Stimulated activated CD4-positive, alpha-beta T cell treated with anti-CD3 and anti-CD28 coated beads, TNF-alpha, amount 100 ng/mL, for 24 hours (primary cell): ENCODE measurements at places on chromosomes 3 and 15.
A peak's percentile ranks its signal among the peaks of the same experiment; 100 is the strongest.

DNA sequence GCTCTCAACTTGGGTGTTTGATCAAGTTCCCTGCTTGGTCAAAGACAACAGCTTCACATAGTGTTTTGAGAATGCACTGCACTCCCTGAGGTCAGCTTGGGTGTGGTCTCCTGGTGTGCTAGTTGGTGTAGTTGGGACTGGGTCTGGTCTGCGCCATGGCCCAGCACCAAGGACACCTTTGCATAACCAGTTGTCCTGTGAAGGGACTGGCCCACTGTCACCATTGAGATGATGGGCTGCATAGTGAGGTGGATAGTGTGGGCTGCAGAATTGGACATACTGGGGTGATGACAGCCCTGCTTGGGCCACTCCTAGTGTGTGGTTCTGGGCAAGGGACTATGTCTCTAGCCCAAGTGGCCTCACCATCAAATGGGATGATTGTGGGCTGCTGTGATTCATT, 9.5 kb downstream of the RPSA start:
- DNase-seq = no peak

DNA sequence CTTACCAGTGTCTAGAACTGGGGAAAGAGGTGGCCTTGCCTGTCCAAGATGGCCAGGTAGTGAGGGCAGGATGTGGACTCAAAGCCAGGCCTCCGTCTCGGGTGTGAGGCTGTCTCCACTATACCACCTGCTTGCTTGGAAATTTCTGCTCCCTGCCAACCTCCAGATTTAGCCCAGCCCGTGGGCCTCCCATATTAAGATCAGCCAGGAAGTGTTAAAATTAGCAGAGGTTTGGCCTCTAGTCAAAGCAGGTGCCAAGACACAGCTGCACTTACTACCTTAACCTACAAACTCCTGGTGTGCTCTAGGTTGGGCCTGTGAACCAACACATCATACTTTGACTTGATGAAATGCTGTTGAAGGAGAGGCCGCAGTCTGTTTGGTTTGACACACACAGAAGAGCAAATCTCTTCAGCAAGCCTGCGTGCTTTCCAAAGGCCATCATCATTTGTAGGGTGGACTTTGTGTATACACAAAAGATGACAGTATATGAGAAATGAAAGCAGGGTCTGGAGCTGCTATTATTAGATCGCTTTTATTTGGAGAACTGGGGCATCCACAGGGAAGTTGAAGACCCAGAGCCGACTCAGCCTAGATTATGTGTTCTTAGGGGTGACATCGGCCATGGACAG, 206.5 kb downstream of the XXYLT1 start:
- no peak for DNase-seq

GRCh38 chr15:81294516-81294880, 29.4 kb downstream of the STARD5 start:
- DNase-seq = no peak

DNA sequence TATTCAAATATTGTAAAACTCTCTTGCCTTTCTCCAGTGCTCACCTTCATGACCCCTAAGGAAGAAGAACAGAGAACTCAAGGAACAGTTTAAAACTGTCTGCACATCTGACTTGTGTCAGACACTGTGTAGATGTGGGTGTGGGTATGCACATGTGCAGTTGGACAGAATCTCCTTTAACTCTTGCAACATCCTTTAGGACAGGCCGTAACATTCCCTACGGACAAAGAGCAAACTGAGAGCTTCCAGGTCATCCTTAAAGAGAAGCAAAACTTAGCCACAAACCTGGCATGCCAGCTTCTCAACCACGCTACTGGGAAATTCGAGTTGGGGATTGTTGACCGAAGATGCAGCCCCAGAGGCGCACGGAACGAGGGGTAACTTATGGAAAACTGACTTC, 4.1 kb upstream of the SFMBT1 start:
- DNase-seq = no peak

GRCh38 chr3:44661189-44661588, 12.7 kb downstream of the ZNF35 start:
- DNase-seq = no peak

DNA sequence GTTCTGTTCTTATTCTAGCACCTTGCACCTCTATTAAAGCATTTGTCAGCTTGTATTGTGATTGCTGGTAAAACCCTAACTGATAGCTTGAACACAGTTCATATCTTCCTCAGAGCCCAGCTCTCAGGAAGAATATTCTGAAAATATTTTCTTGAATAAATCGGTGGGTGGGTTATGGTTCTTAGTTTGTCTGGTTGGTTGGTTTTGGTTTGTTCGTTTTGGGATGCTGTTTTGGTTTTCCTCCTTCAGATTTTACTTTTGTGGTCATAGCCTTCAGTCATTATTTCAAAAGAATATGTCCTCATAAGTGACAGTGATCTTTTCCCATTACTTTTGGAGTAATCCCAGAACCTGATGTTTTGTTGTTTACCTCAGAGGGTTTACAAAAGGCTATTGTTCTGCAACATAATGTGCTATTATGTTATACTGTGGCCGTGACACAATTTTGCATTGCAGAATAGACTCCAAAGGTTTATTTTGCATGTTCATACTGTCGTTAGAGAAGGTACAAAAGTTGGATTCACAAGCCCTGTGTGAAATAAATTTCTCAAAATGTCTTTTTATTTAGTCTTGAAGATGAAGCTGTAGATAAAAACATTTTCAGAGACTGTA, 2.7 kb upstream of the TMEM87A start:
- DNase-seq = no peak

- no peak for DNase-seq
These were observed 1.7 kb downstream of the NR2C2 start for GRCh38 chr3:14949126-14949525.

- DNase-seq = no peak
These were observed 35.2 kb downstream of the NCEH1 start for GRCh38 chr3:172675441-172676193.

DNA sequence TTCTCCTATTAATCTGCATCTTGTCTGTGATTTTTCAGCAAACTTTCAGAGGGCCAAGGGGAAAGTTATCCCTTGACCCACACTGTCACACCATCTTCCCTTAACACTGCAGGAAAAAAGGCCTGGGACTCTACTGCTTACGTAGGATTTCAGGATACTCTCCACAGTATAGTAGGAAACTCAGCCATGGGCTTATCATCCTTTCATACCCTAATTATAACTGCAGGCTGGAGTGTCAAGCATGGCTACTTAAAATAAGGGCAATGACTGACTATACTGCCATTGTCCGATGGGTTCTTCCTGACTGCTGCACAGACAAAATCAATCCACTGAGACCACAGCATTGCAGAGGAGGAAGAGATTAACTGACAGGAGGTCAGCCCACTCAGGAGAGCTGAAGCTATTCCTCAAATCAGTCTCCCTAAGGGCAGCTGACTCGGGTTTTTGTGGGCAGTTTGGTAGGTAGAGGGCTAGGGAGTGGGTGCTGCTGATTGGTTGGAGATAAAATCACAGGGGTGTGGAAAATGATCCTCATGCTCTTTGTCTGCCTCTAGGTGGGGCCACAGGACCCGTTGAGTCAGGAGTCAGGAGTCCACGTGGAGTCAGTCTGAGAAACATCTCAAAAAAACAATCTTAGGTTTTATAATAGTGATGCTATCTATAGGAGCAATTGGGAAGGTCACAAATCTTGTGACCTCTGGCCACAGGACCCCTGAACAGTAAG, 118.2 kb upstream of the STRIT1 start:
- no peak for DNase-seq

DNA sequence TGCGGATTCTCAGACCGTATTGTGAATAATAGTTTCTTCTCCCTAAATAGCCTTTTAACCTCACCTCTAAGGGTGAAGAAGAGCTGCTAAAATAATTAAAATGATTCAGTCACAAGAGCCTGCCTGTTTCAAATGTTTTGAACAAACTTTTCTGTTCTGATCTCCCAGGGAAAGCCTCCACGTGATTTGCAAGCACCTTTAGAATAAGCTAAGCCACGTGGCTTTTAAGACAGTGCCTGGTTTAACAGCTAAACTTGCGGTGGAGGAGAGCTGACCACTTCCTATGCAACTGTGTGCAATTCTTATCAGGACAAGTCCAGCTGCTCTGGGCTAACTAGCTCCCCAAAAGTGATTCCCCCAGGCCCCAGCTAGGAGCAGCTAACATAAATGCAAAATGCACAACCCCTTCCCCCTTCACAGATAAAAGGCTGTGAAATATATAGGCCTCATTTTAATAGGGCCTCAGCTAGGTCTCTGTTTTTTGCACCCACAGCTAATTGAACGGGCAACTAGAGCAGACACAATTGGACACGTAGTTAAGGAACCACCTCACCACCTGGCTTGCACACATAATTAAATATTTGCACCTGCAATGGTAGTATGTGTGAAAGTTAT, 401.2 kb upstream of the NR2F2 start:
- no peak for DNase-seq

GRCh38 chr3:66839508-66839907, 158.6 kb upstream of the KBTBD8 start:
- DNase-seq = no peak

DNA sequence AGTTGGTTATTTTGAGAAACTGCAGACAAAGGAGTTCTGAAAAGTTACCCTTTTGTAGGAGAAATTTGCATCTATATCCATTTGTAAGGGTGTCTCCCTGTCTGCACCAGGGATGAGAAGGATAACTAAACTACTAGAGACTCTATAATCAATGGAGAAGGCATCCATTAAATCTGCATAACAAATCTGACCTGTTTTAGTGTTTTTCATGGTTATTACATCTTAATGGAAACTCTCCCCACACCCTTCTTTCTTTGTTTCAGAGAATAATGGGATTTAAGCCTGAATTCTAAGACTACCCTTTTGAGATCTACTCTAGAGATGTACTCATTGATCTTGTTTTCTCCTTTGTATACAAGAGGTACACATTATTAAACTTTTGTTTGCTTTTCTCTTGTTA, 82.0 kb upstream of the DAZL start:
- no peak for DNase-seq

DNA sequence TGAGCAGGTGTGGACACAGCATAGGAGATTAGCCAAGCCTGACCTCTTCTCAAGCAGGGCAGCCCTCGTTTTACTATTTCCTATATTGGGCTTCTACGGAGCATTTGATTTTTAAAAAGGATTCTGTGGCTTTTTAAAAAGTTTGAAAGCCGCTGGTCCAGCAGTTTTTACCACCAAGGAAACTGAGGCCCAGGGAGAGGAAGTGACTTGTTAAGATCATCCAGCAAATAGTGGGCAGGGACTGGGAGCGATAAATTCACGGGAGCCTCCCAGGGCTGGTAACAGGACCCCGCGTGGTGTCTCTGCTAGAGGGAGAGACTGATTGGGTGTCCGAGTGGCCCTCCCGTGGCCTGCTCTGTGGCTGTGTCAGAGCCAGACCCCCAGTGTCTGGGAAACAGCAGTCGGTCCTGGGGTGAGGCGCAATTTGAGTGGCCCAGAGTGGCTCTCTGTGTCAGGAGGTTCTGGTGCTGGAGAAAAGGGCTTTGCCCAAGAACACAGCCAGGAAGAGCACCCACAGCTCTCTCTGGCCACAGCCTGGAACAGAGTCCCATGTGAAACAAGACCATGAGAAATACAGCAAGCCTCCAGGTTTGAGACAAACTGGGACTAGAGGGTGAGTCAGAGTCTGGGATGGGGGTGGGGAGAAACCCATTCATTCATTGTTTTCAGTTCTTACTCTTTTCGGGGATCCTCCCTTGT, 4.2 kb downstream of the FURIN start:
- DNase-seq = peak; percentile 54

DNA sequence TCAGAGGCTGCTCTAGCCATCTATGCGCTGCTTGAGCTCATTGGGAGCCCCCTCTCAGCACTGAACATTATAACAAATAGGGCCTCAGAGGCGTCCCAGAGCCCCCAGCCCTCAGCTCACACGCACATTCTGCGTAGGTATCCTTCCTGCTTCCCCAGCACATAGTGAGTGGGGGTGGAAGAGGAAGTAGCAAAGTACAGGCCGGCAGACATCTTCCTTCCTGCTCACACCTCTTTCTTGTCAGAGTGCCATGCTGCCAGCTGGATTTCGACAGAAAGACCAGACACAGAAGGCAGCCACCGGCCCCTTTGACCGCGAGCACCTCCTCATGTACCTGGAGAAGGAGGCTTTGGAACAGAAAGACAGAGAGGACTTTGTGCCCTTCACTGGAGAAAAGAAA, 16.6 kb downstream of the TMOD2 start:
- no peak for DNase-seq

- no peak for DNase-seq
These were observed 231.5 kb upstream of the FEZF2 start for GRCh38 chr3:62604751-62605351.

DNA sequence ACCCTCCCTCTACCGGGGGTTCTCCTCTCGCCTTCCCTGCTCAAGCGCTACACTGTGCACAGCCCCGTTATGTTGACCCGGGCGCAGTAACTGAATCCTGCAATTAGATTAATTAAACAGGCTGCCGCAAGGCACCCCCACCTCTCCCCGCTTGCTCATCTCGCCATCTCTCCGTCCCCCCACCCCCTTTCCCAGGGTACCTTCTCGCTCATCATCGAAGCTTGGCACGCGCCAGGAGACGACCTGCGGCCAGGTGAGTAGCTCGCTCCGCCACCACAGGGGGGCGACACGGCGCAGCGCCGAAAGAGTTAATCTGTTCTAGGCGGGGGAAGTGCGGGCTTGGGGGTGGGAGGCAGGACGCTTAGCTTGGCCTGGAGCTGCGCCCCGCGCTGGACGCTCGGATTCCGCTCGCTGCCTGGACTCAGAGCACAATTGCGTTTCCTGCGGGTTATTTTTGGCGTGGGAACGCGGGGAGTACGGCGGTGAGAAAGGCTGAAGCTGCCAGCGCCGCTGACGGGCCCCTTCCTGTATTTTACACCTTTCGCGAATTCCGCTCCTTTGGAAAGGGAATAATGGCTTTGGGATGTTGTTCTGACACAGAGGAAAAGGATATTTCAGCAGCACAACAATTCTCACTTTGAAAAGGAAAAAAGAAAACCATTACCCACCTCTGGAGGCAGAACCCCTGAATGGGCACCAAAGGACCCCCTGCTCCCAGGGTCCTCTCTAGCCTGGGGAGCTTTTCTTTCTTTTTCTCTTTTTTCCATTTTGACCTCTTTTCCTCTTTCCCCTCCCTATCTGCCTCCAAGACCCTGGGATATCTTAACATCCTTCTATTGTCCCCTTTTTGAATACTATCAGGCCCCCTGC, 1.5 kb downstream of the DLL4 start:
- DNase-seq = no peak

- no peak for DNase-seq
These were observed 239.5 kb downstream of the NAALADL2 start for GRCh38 chr3:175098644-175099043.

- no peak for DNase-seq
These were observed 258.9 kb upstream of the THBS1 start for GRCh38 chr15:39321977-39322376.
